Uterine smooth muscle cell (primary cell): ENCODE measurements at places on chromosomes 11 and 22. TPM values are rescaled to one million over a fixed set of nuclear protein-coding genes. Genes with fewer than 3 reads are reported as not detected.

Gene DLAT
- 29.6 and 46.5 TPM in 2 replicates for total RNA-seq

Gene HSPB2
- 0.25 TPM in 1 of 2 replicates, not detected in the other for total RNA-seq

Gene MLC1
- total RNA-seq: 0.12 TPM in 1 of 2 replicates, not detected in the other

Gene PLAAT3
- 4.2 and 10.4 TPM in 2 replicates for total RNA-seq

Gene ADAMTS8
- total RNA-seq: under 0.01 TPM in 2 replicates

Gene DNAL4
- total RNA-seq: 13.1 and 19.4 TPM in 2 replicates

Gene TKFC
- 18.8 and 26.5 TPM in 2 replicates for total RNA-seq

Gene SUSD2
- total RNA-seq: 1.9 and 8.6 TPM in 2 replicates

Gene EMID1
- total RNA-seq: not detected in 2 replicates

Gene TENM4
- total RNA-seq: 39.2 and 51.9 TPM in 2 replicates

Gene C1QTNF4
- total RNA-seq: 0.11 and 0.25 TPM in 2 replicates

Gene MMP13
- 0.11 TPM in 1 of 2 replicates, not detected in the other for total RNA-seq

Gene PATE4
- not detected in 2 replicates for total RNA-seq

Gene P2RY6
- total RNA-seq: 0.12 TPM in 1 of 2 replicates, not detected in the other

Gene ANO9
- not detected in 2 replicates for total RNA-seq

Gene MAJIN
- not detected in 2 replicates for total RNA-seq

Gene RCE1
- 14.9 and 17.2 TPM in 2 replicates for total RNA-seq

Gene RASL10A
- not detected in 2 replicates for total RNA-seq

Gene ZP1
- 0.12 TPM in 1 of 2 replicates, not detected in the other for total RNA-seq

Gene TPBGL
- total RNA-seq: 0.11 TPM in 1 of 2 replicates, not detected in the other

Gene UNC93B1
- total RNA-seq: 12.2 and 21.9 TPM in 2 replicates

Gene C22orf31
- not detected in 2 replicates for total RNA-seq

Gene PACSIN2
- total RNA-seq: 54.4 and 60.3 TPM in 2 replicates

Gene ATP6V1E1
- total RNA-seq: 146 and 168 TPM in 2 replicates

Gene TMEM25
- 5.1 and 13.0 TPM in 2 replicates for total RNA-seq

Gene LARGE2
- total RNA-seq: not detected in 2 replicates

Gene KREMEN1
- total RNA-seq: 3.1 and 6.6 TPM in 2 replicates

Gene PRODH
- 0.12 TPM in 1 of 2 replicates, not detected in the other for total RNA-seq

Gene MYO7A
- 0.11 and 0.12 TPM in 2 replicates for total RNA-seq

Gene MS4A3
- total RNA-seq: not detected in 2 replicates

Gene CDC42EP1
- 11.5 and 15.1 TPM in 2 replicates for total RNA-seq

Gene SNX32
- 0.44 and 0.75 TPM in 2 replicates for total RNA-seq

Gene NCR3LG1
- total RNA-seq: 9.5 and 9.7 TPM in 2 replicates
